Skin of body (tissue), 3 donors: ENCODE measurements at places on chromosomes 16 and 17. TPM values are rescaled to one million over a fixed set of nuclear protein-coding genes. Genes with fewer than 3 reads are reported as not detected.
A peak's percentile ranks its signal among the peaks of the same experiment; 100 is the strongest.

- DNase-seq = no peak
These were observed 23.4 kb downstream of the RNFT1 start for GRCh38 chr17:59941131-59941530.

DNA sequence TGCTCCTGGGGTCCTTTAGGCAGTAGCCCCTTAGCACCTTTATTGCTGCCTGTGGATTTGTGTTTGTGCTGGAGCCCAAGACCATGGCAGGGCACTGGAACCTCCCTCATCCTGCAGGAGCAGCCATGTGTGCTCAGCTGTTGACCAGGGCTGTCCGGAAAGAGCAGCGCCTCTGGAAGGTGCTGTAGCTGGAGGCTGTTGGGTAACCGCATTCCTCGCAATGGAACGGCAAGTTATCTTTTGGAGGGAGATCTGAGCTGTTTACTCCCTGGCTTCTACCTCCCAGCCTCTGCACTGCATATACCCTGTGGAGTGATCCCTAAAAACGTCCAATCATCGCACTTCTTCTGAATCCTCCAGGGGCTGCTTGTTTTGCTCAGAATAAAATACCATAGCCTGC is 291.0 kb downstream of the SNX29 start:
- DNase-seq = no peak

- no peak for DNase-seq
These were observed 13.6 kb downstream of the HSD11B2 start for GRCh38 chr16:67444259-67445125.

- no peak for DNase-seq
These were observed 3.4 kb upstream of the PITPNM3 start for GRCh38 chr17:6559753-6560215.

DNA sequence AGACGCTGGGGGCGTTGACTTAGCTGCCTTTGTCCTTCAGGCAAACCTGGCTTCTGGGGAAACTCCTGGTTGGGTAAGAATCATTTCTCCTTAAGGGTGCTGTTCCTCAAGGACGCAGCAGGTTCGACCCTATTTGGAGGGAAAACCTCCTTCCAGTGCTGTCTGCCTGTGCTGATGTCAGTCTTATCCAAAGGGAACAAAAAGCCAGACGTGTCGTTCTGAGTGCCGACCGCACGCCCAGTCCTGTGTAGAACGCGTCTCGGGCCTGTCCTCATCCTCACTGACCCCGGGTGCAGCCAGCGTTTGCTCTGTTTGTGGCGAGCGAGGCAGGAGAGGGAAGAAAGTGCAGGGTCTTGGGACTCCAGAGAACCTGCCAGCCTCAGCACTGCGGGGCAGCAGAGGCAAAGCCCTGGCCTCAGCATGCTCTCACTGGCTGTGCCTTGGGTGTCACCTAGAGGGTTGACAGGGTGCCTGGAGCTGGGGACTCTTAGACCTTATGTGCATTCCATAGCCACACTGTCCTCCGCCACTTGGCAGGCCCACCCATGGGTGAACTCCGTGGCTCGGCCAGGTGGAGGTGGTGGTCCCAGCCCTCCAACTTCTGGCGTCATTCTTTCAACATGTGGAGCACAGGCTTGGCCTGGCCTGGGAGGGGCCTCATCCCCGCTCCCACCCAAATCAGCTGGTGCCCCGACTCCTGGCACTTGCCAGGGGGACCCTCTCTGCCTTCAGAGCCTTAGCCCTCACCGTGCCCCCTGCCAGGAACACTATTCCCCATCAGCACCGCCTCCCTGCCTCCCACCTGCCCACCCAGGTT is 6.0 kb downstream of the SNN start:
- no peak for DNase-seq

DNA sequence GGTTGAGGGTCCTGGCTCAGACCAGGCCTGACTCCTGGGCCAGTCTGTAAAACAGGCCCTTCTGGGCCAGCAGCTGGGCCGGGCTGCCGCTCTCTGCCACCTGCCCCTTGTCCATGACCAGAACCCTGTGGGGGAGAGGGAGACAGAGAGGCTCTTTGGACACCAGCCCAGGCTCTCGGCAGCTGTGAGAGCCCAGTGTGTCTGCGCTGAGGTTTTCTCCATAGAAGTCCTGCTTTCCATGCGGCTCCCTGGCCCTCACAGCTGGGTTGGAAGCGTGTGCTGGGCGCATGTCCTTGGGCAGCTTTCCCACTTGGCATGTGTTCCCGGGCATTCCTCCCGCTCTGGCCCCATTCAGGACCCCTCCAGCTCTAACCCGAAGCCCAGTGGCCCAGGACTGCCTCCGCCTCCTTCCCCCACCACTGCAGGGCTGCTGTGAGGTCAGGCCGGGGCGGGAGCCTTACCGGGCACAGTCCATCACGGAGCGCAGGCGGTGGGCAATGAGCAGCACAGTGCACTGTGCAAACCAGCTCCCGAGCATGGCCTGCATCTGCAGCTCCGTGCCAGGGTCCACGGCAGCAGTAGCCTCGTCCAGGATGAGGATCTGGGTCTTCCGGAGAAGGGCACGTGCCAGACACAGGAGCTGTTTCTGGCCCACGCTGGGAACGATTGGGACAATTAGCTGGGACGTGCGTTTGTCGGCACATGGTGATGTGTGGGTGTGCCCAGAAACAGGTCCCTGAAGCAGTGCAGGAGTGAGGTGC is 73.0 kb downstream of the ABCC6 start:
- peak; percentile 9 for DNase-seq

TM4SF5 gene
- not detected for total RNA-seq

- DNase-seq = no peak
These were observed 37.7 kb downstream of the DNAH2 start for GRCh38 chr17:7755095-7755890.
